AG09319 (cell line): ENCODE measurements at places on chromosomes 2 and 18.

GRCh38 chr2:178482437-178482836 lies 2.2 kb downstream of the PLEKHA3 start:
- DNase-seq, result no peak

- DNase-seq, result no peak
Observed at GRCh38 chr2:12141618-12142258, 395.3 kb downstream of the LPIN1 start.

- no peak for DNase-seq
Observed at GRCh38 chr18:29378651-29379136, 1201.8 kb upstream of the CDH2 start.

GRCh38 chr18:48743886-48744285 lies 205.1 kb downstream of the CTIF start:
- no peak for DNase-seq

DNA sequence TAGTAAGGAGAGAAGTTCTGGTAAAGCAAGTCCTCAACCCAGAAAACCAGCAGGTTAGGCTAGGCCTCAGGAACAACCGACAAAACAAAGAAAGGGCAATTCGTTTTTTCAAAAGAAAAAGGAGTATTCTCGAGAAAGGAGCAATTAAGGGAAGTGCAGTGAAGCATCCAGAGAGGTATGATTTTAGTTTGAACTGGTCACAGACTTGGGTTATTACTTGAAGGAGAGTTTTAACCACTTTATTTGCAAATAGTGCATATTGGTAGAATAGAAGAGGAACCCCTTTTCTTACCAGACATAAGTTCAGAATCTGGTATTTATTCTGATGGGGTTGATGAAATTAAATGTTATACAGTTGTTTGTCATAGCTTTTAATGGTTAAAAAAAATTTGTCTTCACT lies 110.0 kb upstream of the GCFC2 start:
- DNase-seq, result no peak

DNA sequence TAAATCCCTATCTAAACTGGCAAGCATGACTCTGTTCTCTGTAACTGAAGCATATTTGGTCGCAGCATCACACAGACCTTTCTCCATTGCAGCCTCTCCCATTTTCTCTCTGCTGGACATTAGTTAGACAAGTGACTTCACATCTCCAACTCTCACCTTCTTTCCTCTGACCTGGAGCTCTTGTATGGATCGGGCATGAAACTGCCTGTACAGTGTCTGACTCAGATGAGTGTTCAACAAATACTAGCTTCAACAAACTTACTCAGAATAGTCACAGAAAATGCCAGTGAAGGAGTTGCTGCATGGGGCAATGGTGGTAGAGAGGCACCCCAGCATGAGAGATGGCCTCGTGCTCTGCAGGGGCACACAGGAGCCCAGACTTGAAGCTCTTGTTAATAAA lies 104.7 kb upstream of the COPS8 start:
- DNase-seq, result no peak

- DNase-seq, result no peak
Observed at GRCh38 chr2:232521959-232522622, 1.9 kb downstream of the PRSS56 start.

GRCh38 chr2:173288561-173288960 lies 66.1 kb upstream of the CDCA7 start:
- DNase-seq, result no peak

DNA sequence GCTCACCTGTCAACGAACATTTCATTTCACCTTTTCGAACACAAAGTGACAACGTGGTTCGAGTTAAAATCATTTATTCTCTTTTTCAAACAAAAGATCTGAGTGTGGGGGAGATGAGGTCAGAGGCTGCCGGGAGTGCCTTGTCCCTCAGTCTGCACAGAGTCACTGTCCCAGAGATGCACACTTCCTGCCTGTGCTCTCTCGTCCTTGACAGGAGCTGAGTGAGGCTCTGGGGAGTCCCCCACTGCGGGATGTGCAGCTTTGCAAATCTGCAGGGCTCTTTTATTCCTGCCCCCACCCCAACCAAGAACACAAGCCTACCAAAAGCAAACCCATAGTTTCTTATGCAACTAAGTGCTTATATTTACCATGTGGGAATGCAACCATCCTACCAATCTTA lies 497.8 kb downstream of the EIPR1 start:
- DNase-seq, result no peak

GRCh38 chr2:3876685-3877084 lies 173.3 kb downstream of the DCDC2C start:
- DNase-seq, result no peak
